GM12891 (cell line): ENCODE measurements at places on chromosomes 5 and 9.

GRCh38 chr9:81759680-81760215, 70.4 kb upstream of the TLE1 start:
- no peak for DNase-seq

DNA sequence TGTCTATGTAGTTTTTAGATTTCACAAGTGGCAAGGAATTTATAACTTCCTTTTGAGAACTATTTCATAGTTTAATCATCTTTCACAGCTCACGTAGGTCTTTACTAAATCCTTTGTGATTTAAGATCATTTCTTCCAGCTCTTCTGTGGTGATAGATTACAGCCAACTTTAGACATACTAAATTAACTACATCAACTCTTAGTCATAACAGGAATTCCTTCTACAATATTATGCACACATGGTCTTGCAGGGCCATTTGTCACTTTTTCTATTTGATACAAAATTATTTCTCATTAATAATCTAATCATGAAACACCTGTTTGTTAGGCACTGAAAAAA, 208.4 kb downstream of the PDE4D start:
- DNase-seq, result no peak

- DNase-seq, result no peak
Observed at GRCh38 chr9:81191222-81191621, 498.1 kb downstream of the TLE1 start.

DNA sequence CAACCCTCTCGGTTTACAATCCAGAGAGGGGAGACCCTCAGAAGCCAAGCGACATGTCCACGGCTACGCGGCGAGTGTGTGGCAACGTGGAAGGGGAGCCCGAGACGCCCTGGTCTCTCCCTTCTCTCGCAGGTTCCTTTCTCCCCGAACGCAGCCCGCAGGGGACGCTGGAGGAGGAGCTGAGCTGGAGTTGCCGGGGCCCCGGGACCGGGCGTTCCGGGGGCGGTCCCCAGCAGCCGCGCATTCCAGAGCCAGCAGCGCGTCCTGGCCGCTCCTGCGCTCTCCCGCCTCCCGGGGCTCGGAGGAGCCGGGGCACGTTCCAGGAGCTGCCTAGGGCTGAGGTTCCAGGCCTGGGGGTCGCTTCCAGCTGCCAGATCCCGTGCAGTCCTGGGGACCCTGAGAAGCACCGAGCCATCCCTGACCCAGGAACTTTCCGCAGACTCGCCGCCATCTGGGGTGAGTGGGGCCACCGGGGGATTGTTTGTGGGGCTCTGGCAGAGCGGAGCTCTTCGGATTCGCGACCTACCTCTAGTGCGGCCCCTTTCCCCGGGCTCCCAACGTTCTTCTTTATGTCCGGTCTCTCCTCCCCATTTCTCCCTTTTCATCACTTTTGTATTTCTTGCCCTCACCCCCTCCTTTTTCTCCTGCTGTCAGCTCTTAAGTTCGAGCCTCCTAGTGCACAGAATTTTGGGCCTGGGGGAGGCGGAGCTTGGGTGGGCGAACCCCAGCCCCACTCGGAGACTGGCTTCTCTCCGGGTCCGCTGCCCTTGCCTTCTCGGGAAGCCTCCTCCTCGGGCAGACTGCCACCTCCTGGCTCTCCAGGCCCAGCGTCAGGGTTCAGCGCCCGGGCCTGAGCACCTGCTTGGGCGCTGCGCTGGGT, at the start of gene SMIM3:
Gene SMIM3, plus strand, starts transcription at position 241 of the 880 bp plus-strand sequence. CDS start 16,684 bp downstream, outside the sequence.
- no peak for DNase-seq

GRCh38 chr9:103242025-103242424, 246.9 kb downstream of the CYLC2 start:
- no peak for DNase-seq

GRCh38 chr5:57513785-57514184, 31.2 kb upstream of the ACTBL2 start:
- no peak for DNase-seq

DNA sequence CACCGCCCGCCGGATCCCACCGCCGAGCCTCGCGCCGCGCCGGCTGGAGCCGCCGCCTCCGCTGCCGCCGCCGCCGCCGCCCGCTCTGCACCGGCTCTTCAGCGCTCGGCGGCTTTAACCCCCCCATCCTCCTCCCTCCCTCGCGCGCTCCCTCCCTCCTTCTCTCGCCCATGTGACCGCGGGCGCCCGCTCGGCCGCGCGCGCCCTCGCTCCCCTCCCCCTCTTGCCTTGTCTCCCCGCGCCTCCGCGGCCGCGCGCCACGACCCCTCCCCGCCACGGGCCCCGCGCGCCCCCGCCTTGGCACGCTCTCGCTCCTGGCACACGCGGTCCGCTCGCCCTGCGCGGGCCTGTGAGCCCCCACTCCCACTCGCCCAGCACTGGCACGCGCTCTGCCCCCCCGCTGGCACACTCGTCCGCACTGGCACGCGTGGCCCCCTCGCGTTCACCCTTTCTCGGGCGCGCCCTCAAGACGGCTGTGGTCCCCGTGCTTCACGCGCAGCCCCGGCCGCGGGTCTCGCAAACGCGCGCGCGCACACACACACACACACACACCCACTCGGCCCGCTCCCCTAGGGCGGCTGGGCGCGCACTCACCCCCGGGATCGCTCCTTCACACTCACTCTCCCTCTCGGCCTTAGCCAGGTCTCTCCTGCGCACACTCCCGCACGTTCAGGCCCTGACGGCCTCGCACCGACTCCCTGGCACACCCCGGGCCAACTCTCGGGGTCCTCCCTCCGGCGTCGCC, at the start of gene CNTFR:
Gene CNTFR, minus strand, starts transcription at position 89 of the 745 bp plus-strand sequence. CDS start 20,743 bp downstream, outside the sequence.
- no peak for DNase-seq

- no peak for DNase-seq
Observed at GRCh38 chr9:73549991-73550390, 398.3 kb downstream of the ANXA1 start.

GRCh38 chr9:35294556-35294955, 132.7 kb downstream of the UNC13B start:
- DNase-seq, result no peak
